ENCODE measurements at places on chromosomes 4 and X.

- peak; percentile 21 for DNase-seq
Measured at GRCh38 chr4:177367336-177367735, 57.7 kb downstream of the NEIL3 start.

DNA sequence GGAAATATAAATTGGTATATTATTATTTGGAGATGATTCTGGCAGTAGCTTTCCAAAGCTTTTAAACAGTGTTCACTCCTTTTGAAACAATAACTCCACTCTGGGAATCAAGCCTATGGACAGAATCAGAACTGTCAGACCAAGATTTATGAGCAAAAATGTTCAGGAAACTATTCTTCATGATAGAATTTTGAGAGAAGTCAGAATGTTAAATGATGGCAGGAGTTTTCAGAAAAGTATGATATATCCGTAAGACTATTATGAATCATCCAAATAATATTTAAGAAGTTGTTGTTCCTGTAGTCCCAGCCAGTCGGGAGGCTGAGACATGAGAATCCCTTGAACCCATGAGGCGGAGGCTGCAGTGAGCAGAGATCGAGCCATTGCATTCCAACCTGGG lies 50.5 kb upstream of the ADGRG2 start:
- no peak for DNase-seq

GRCh38 chr4:159312236-159312635 lies 209.4 kb downstream of the RAPGEF2 start:
- no peak for DNase-seq

- no peak for DNase-seq
Measured at GRCh38 chr4:13558881-13559280, 14.6 kb upstream of the NKX3-2 start.

GRCh38 chr4:53349091-53349491 lies 16.8 kb downstream of the SCFD2 start:
- DNase-seq, result no peak

DNA sequence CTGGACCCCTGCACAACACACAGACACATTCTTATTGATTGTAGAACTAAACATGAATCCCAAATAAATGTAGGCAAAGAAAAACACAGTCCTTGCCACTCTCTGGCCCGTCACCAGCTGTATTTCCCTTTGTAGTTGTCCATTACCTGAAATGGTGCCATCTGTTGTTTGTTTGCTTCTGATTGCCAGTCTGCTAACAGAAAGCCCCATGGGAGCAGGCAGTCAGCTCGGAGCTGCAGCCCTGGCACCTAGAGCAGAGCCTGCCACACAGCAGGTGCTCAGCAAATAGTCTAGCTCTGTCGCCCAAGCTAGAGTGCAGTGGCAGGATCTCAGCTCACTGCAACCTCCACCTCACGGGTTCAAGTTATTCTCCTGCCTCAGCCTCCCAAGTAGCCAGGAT lies 28.9 kb downstream of the CPLX1 start:
- DNase-seq, result no peak

- DNase-seq, result no peak
Measured at GRCh38 chrX:17519358-17519757, 144.4 kb downstream of the NHS start.
